NCI-H774 (cell line): ENCODE measurements at places on chromosomes 2 and 18.

DNA sequence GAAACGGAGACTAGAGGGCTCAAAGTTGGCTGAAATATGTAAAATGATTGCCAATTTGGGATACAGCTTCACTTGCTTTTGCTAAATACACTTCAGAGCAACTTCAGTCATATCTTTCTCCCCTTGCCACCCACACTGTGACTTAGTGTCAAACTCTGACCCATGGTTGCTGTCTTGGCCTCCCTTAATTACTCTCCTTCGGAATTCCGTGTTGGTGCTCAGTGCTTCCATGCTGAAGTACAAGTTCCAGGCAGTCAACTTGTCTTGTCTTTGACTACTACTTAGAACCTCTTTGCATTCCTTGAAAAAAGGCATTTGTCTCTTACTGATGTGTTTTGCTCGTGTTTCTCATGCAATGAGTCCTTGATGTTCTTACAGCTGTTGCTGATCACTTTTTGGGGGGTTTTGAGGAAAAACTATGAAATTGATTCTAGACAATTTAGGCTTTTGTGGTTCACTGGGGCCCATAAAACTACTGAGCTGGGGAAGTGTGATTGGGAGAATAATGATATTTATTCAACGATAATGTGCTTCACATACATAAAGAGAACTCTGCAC, 146.0 kb downstream of the UBE2E3 start:
- no peak for DNase-seq

DNA sequence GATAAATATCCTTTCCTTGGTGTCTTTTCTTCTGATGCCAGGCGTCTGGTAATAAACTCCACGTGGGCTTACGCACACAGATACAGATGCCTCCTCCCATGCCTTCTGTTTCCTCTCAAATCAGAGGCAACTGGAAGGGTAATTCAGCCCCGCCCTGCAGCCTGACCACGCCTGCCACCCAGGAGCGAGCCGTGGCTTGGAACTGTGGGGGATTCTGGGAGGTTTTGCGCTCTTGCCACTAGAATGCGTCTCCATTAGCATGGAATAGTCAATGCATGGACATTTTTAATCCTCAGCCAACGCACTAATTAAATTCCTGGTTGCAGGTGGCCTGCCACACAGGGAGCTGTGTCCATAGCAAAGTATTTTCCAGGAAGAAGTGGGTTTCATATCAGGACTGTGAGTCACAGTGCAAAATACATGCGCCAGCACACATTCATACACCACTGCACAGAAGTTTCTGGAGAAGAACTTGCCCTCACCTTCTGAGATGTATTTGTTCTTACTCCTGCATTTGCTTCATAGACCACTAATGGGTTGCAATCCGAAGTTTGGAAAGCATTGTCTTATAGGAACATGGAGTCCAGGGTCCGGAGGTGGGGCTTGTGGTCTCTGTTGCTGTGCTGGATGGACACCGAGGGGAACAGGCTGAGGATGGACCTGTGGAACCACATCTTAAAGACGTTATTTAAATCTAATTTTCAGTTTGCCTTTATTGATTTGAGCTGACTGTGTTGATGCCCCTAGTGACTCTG, 151.4 kb downstream of the LDLRAD4 start:
- DNase-seq: no peak

DNA sequence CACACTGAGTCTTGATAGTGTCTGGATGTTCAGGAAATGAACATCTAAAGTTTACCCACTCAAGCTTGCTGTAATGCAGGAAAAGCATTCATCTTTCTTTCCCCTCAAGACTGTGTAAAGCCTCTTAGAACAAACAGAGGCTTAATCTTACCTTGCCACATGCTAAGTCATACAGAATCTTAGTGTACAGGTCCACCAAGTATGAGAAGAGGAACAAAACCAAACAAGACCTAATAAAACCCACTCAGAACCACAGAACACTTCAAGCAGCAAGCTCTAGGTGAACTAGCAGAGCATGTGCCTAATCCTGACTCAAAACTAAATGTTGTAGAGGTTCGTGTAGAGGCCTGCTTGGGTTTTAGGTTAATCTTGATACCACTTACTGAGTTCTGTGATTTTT, 97.6 kb downstream of the SPTBN1 start:
- DNase-seq: no peak

- DNase-seq: no peak
Measured at GRCh38 chr18:74906184-74906583, 302.8 kb downstream of the PTGR3 start.

- DNase-seq: no peak
Measured at GRCh38 chr18:54616220-54616848, 25.3 kb downstream of the DYNAP start.
